Astrocyte (in vitro differentiated cells and primary cell): ENCODE measurements at places on chromosomes 12 and 14.

DNA sequence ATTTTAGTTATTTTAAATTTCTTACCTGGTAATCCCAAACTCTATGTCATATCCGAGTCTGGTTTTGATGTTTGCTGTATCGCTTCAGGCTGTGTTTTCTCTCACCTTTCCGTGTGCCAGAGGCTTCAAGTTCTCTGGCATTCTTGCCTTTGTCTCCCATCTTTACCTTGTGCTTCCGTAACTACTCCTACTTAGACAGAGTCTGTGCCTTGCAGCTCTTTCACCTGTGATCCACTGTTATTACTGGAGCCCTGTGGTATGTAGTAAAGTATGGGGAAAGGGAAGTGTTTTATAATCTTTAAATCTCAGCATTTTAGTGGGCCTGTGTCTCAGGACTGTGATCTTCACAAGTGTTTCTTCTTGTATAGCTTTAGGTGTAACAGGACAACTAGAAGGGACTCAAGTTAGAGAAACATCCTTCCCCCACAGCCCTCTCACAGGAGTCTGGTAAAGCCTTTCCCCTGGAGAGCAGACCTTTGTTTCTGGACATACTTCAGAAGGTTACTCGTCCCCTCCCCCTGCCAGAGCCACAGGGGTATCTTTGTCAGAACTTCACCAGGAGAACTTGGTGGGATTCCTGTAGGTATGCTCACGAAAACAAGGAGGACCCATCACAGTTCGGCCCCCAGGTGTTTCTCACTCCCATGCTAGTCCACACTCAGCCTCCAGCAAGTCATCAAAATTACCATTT, 11.1 kb downstream of the IFNG start:
- no peak for DNase-seq

- DNase-seq, result peak; percentile 8
Observed at GRCh38 chr14:76267322-76268046, 108.5 kb upstream of the ESRRB start.

GRCh38 chr14:45144658-45145057, 8.9 kb downstream of the FANCM start:
- no peak for DNase-seq

- DNase-seq, result no peak
Observed at GRCh38 chr14:43528321-43528720, 978.8 kb downstream of the FSCB start.

GRCh38 chr12:104353012-104353981, 49.8 kb downstream of the EID3 start:
- DNase-seq, result no peak

DNA sequence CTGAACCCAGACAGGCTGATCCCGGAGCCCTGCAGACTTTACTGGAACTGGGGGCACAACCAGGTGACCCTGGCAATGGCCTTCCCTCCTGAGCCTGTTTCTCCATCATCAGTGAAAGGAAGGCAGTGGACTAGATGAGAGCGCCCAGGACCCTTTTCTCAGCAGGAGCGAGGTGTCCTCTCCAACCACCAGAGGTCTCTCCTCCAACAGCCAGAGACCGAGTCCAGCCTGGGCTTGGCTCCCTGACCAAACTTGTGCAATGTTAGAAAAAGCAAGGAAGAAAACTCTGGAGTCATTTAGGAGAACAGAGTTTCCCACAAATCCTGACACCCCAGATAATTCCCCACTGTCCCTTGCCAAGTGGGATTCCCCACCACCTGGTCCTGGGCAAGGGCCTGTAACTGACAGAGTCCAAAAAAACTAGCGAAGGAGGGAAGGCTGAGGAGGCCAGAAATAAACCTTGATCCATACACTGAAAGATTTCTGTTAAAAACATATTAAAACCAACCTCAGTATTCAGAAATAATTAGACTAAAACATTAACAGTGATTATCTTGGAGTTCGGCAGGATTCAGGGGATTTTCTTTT, 9.0 kb downstream of the RPS6KL1 start:
- peak; percentile 45 for DNase-seq
